ENCODE measurements at places on chromosomes 7 and 10.

- DNase-seq = no peak
Observed at GRCh38 chr10:53111529-53111928, 338.9 kb upstream of the MBL2 start.

DNA sequence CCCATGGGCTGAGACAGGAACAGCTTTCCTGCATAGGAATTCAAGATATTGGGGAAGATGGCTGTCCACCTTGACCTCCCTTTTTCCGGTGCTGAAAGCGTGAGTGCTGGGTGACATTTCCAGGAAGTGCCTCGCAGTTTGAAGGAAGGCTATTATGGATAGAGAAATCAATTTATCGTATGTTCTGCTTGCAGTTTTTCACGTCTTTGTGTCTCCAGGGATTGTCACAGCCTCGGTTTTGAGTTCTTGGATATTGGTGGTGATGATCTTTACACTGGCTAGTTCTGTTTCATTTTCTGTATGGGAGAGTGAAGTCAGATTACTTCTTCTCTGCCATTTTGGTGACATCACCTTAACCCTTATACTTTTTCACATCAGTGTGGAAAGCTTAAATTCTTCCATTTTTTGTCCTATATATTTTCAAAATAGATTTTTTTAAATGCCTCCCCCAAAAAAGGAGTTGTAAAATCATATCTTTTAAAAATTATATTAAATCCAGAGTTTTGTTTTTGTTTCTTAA lies 102.5 kb upstream of the APBB1IP start:
- DNase-seq = no peak

DNA sequence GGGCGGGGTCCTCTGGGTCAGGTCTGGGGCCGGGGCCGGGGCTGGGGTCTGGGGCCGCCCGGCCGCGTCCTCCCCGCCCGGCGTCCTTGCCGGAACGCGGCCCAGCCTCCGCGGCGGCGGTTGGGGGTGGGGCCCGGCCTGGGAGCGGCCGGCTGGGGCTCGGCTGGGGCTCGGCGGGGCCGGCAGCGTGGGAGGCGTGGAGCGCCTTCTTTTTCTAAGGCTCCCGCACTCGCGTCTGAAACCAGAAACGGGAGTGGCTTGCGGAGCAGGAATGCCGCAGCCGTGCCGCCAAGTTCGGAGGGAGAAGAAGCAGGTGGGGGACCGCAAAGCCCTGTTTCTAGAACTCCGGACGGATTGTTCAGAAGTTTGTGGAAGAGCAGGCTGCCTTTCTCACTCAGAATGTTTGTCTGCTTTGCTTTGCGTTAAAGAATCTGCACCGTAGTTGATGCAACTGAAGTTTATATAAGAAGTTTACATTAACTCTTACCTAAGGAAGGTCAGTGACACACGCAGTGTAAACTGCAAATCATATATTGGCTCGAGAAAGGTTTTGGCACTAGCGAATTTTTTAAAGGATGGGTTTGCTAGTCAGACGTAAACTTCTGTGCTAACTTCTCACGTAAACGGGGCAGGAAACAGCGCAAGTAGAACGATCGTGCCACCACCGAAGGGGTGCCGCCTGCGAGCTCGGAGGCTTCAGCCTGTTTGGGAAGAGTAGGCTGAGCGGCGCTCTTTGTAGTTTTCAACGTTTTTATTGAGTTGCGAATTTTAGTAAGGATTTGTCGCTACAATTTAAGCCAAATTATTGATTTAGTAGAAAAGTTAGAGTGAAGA lies 729 bp downstream of the DNAJB6 start:
- DNase-seq = no peak

DNA sequence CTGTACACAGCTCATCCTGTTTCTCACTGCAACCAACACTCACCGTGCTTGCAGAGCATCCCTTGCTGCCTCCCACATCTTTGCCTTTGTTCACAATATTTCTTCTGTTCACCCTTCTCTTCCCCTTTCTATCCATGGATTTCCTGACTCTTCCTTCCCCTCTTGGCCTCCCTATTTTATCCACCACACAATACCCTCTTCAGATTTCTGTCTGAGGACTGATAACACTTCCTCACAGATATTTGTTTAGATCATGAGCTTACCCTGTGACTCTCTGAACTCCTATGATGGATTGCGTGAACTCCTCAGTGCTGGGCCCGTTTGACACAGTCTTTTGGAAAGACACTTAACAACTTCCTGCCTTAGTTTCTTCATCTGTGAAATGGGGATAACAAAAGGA lies 62.8 kb upstream of the GPR158 start:
- no peak for DNase-seq

GRCh38 chr7:80823057-80823456 lies 95.8 kb downstream of the SEMA3C start:
- DNase-seq = no peak

DNA sequence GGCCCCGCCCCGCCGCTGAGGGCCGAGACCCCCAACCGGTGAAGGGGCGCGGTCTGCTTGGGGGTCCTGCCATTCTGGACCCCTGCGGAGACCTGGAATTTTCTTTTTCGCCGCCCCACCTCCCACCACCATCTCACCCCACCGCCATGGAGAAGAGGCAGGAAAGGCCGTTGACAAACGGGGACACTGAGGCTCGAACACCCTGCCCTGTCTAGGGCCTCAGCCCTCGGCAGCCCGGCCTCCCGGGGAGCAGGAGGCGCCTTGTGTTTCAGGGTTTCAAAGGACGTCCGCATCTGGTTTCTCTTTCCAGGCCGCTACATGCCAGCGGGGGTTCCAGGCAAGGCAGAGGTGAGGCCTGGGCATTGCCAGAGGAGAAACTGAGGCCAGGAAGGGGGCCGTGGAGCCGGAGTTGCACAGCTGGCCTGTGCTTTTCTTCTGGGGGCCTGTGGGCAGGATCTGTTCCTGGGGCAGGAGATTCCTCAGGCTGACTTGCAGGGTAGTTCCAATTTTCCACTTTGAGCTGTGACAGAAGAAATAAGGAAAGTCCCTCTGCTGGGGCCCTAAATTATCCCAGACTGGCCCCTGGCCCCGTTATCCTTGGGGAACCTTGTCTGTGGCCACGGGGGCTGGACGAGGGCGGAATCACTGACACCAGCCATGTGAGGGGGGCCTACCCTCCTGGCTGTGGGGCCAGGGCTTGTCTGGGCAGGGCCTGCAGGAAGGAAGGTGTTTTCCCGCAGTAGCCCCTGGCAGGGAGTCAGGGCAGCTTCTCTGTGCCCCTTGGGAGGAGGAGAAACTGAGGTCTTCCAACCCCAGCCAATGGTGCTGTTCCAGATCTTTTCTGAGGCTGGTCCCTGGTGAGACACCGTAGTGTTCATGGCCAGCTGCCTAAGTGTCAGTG lies 900 bp upstream of the MICALL2 start:
- DNase-seq = no peak

GRCh38 chr10:110651044-110651958 lies 7.2 kb downstream of the RBM20 start:
- peak; percentile 85 for DNase-seq

DNA sequence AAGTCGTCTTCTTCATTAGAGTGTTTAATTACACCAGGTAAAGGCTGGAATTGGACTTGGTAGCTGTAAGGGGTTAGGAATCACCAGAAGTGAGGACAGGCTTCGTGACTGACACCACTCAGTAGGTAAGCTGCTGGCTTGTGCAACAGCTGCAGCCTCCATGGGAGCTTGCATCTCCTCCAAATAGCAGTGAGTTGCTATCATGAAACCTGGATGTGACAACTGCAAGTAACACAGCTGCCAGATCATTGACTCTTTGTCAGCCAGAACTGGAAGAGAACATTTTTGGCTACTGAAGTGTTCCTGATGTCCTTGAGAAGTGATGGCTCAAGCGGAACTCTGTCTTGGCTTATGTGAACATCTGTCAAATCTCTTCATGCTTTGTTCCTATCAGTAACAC lies 64.1 kb upstream of the MSRB2 start:
- DNase-seq = no peak

GRCh38 chr10:53528974-53529373 lies 756.4 kb upstream of the MBL2 start:
- no peak for DNase-seq
